ENCODE measurements at places on chromosomes 5 and 9.
A peak's percentile ranks its signal among the peaks of the same experiment; 100 is the strongest.

DNA sequence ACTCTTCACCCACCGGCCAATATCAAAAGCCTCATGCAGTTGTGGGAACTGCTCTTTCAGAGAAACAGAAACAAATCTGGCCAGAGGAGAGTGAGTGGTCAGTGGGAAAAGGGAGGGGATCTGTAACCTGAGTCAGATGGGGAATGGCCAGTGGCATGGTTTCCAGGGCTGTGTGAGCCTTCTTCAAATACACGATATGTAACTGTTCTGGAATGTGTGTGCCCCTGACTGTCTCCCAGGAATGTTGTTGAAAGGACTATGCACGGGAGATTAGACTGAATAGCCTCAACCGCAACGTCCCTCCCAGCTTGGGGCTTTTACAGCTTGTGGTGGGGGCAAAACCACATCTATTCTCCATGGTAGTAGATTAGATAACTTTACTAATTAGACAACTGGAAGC is 60.8 kb downstream of the SH3TC2 start:
- DNase-seq = no peak

- DNase-seq = no peak
Measured at GRCh38 chr9:28782630-28783029, 1209.3 kb upstream of the C9orf72 start.

DNA sequence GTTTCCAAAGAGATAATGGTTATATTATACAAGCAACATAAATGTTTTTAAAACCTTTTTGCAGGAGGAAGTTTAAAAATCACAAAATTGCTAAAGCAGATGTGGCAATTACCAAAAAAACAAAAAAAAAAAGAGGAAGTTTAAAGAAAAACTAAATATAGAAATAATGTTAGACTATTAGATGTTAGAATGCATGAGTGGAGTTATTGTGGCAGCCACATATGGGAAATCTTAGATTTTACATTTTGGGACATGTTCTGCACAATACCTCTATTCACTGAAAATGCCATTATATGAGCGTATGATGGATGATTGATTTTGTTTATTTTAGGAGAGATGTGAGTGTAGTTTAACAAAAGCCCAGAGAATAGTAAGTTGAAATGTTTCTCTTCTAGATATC is 31.2 kb upstream of the DTWD2 start:
- DNase-seq = no peak

GRCh38 chr5:103539376-103540330 is 22.9 kb downstream of the NUDT12 start:
- DNase-seq = no peak

DNA sequence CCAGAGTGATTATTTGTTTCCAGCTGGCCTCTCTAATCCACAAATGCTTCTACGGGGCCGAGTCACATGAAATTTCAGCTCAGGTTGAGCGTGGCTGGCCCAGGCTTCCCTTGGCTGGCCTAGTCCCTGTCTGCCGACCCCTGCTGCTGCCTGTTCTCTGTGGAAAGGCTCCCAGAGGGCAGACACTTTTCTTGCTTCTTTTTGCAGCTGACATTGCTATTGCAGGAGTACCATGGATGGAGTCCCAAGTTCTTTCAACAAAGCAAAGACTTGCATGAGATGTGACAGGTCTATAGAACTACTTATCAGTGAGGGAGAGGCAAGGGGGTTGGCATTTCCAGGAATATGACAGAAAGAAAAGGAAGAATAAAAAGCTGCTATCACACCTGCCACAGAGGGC is 287.4 kb upstream of the ARRDC3 start:
- DNase-seq = no peak

DNA sequence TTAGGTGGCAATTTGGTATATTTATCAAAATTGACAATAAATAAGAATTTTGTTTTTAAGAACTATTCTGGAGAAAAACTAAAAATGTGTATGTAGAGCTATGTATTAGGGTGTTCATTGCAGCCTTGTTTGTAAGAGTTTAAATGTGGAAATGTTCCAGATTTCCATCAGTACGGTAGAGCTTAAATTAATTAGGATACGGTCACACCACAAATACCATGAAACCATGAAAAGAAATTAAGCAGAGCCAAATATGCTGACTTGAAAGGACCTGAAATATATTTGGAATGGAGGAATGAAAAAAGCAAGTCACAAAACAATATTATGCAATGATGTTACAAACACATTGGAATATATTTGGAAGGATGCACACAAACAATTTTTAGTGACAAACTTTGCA is 64.6 kb downstream of the ACTBL2 start:
- DNase-seq = no peak

GRCh38 chr5:11898-12297 is 80.1 kb upstream of the PLEKHG4B start:
- no peak for DNase-seq

GRCh38 chr9:122904466-122904822 is 715 bp downstream of the RC3H2 start:
- DNase-seq = peak; percentile 17

DNA sequence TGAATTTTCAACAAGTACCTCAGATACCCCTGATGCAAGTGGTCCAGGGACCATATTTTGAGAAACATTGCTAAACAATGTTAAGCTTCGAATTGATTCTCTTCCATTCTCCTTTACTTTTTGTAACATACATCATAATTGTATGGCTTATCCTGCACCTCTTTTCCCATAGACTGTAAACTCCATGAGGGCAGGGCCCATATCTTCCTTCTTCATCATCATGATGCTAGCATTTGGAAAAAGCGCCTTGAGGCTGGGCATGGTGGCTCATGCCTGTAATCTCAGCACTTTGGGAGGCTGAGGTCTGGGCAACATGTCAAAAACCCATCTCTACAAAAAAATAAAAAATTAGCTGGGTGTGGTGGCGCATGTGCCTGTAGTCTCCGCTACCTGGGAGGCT is 14.5 kb upstream of the DELE1 start:
- DNase-seq = no peak

DNA sequence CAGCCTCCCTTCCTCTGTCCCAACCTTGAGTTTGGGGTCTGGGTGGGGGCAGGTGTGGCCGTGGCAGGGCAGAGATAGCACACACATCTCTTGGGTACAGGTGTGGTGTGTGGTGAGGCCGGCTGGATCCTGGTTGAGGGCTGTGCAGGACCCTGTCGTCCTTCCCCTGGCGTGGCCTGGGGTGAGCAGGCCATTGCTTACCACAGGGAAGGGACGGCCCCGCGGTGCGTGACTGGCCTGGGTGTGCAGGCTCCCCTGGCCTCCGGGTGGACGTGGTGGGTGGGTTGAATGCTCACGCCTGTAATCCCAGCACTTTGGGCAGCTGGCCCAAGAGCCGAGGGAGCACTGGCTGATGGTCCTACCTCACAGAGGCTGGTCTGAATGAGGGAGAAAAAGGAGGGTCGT is 1.2 kb downstream of the ARRDC1 start:
- DNase-seq = no peak

DNA sequence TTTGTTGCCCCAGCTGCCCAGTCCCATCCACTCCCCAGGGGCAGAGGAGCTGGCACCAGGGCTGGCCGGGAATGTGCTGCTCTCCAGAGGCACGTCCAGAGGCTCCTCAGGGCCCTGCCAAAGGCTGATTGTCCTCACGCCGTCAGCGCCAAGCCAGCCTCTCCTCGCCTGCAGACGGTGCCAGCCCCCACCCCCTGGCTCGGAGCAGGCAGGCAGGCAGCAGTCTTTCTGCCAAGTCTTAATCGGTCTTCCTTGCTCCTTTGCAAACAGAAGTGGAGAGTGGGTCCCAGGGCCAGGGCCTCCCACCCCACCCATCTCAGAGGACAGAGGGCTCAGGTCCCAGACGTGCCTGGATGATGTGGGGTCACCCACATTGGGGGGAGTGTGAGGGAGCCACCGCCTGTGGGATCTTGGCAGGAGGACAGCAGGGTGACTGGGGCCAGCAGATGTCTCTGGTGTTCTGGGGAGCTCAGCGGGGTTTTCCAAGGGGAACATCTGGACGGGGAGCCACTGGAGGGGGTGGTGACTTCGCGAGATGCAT is 36.3 kb downstream of the FAM163B start:
- no peak for DNase-seq

GRCh38 chr9:127706836-127707241 is at the start of gene CFAP157:
Gene CFAP157, plus strand, starts transcription at chr9:127706988. Its CDS starts 44 bp downstream, at chr9:127707032.
- no peak for DNase-seq

DNA sequence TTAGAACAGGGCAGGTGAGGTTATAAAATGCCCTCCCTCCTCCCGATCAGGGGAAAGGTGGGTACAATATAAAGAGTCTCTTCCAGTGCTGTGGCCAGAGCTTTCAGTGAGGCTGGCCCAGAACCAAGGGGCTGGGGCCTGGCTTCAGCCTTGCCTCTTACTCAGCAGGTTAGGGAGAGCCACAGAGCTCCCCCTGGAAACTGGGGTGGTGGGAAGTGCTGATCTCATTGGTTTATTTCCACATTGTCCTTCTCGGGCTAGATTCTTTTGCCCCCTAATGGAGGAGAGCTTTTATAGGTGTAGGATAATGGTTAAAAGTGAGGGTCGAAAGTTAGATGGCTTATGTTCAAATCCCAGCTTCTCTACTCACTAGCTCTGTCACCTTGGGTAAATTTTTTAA is 186.7 kb upstream of the TBC1D2 start:
- no peak for DNase-seq

GRCh38 chr5:173572431-173573125 is 43.9 kb downstream of the BOD1 start:
- no peak for DNase-seq

GRCh38 chr9:93217706-93218105 is 33.8 kb downstream of the WNK2 start:
- no peak for DNase-seq

DNA sequence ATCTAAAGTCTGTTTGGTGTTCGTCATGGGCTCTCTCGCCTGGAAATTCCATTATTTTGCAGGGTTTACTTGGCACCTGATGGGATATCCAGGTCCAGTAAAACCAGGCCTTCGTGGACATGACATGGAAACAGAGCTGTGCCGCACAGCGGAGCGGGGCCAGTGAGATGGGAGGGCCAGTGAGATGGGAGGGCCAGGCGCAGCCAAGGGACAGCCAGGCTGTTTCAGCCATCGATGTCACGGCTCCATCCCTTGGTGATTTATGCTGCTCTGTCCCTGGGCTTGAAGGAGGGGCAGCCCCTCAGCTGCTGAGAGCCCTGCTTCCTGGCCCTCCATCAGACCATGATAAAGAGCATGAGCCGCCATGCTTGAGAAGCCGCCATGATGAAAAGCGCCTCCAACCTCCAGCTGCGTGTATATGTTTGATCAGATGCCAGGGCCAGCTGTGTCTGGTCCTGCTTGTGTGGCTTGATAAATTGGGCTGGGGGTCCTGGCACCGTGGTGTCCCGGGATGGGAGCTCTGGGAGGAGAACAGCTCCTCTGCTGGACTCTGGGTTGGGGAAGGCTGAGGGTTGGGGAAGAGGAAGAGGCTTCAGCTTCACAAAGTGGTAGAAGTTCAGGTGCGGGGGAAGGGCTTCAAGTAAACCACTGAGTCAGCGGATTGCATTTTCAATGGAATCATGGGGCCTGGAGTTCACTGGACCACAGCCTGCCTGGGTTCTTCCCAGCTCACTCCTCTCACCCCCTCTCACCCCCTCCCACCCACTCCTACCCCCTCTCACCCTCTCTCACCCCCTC is 6.1 kb upstream of the COL5A1 start:
- DNase-seq = peak; percentile 1

DNA sequence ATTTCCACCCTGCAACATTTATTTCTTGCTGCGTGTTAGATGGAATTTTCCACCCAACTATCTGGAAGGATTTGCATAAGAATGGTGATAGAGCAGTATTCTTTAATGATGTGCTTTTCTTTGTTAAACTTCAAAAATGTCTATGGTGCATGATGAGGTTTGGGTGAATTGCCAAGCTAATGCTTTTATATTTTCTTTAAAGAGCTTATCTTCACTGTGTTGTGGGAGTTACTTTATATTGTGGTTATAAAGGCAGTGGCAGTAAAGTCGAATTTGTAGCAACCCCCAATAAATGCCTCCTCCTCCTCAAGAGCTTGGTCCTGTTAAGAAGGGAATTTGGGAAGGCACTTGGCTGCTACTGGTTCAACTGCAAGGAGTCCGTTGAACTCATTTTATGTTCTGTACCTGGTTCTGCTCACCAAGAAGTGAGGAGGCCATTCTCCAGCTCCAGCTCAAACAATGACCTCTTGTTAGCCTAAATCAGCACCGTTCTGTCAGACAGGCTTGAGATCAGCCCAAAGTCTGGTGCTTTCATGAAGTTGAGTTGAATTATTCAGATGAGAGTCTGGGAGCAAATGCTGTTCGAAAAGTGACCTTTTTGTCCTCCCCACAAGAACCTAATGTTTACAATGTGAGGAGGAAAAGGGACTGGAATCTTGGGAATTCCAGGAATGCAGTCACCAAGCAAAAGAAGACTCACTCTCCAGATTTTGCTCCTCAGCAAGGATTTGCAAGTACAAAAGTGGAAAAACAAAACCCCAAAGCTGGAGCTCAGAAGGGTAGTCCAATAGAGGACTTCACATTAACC is 217.0 kb downstream of the TMEM38B start:
- no peak for DNase-seq

DNA sequence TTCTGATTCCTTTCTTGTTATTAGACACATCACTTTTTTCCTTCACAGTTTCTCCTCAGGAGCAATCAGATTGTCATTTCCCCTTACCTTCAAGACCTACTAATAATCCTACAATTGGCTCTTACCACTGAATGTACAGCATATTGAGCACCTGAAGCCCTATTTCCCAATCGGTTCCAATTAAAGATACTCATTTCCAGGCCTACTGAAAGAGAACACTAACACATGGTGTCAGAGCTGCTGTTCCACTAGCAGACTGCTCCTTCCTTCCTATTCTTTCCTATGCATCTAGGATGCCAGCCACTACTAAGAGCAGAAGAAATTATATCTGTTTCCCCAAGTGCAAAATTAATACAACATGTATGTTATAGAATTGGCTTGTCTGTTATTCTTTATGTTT is 34.6 kb downstream of the SKIC3 start:
- DNase-seq = no peak

DNA sequence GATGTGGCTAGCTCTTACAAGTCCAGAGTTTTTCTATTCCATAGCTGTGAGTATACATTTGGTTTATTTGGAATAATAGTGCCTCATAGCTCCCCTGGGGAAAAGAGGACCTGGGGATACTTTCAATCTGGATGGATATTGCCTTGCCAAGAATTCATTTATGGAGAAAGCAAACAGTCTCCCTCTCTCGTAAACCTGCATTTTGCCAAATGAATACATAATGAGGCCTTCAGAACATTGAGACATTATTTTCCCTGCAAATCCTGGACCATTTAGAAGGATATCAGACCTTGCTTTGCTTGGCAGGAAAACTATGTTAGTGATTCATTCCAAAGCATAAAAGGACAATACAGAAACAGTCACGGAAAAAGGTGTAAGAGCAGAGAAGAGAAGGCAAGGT is 569.6 kb upstream of the BRINP1 start:
- no peak for DNase-seq

DNA sequence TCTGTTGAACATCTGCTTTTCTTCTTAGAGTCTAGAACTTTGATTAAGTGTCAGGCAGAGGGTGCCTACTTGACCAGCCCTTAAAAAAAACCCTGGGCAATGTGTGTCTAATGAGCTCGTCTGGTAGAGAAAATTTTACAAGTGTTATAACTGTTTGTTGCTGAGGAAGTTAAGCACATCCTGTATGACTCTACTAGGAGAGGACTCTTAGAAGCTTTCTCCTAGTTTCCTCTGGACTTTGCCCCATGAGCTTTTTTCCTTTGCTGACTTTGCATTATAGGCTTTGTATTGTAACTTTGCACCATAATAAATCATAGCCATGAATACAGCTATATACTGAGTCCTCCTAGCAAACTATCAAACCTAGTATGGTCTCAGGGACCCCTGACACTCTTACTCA is 39.4 kb downstream of the GNG10 start:
- DNase-seq = no peak

All from activated naive CD4-positive, alpha-beta T cell treated with anti-CD3 and anti-CD28 coated beads, Interleukin-2, amount 50 U/mL, for 16 hours (primary cell).